Retinal pigment epithelial cell (primary cell): ENCODE measurements at places on chromosomes 4 and X.

- DNase-seq = no peak
Measured at GRCh38 chr4:89640620-89641366, 196.2 kb downstream of the SNCA start.

DNA sequence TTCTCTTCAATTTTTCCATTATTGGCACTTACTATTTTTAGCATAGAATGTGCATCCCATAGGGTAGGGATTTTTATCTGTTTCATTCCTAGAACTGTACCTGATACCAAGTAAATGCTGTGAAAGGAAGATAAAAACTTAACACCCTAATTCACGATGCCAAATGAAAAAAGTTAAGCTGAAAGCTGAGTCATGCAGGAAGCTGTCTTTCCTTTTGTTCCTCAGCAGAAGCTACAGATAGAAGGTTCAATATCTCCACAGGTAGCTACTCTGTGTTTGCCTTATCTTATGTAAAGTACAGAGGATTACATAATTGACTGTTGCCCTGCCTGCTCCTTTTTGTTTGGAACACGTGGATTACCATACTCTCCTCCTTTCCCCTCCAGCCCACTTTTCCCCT is 77.0 kb downstream of the LRP2BP start:
- no peak for DNase-seq

DNA sequence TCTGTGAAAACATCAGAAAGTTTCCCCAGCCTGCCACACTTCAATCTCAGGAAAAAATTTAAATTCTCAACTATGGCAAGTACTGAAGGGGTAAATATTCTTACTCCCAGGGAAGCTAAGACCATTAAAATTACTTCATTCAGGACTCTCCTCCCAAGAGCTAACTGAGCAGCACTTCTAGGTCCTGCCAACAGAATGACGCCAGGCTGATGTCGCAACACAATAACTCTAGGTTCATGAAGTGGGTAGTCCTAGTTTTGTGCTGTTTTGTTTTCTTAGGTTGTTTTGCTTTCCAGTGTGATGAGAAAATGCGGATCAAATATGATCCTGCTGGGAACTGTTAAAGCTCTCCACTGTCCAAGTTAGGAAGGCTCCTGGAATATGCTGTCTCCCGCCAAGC is 180.0 kb downstream of the NKX6-1 start:
- DNase-seq = peak; percentile 59

DNA sequence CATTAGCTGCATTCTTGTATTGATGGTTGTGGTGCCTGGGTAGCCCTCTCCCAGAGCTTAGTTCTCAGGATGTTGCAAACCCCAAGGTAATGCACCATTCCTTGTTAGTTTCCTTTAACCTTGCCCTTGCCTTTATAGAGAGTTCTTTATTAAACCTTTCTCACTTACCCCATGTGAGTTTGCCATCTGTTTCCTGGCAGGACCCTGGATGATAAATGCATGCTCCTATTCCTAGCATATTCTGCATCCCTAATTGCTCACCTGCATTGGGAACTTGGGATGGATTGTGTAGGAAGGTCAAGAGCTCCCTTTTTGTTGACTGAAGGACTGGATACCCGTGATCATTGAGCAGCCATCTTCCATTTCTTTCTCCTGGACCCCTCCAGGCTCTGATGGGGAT is 59.9 kb upstream of the AP1S2 start:
- no peak for DNase-seq

DNA sequence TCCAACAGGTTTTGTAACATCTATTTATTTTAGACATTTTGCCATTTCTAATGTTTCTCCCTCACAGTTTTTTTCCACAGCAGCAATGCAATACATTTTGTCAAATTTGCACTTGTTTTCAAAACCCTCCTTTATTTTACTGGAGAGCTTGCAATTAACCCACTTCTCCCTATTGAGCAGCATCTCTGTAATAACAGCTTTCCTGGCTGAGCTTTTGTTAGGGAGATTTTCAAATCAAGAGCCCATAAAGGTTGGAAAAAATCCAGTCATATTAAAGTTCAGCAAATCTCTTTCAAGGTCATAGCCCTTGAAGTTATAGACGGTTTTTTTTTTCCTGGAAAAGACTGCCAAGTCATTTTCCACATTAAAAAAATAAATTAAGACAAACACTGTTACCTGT is 450.6 kb upstream of the TENM3 start:
- DNase-seq = no peak
